ENCODE measurements at places on chromosomes 12 and 14.

GRCh38 chr14:79573486-79573885 is 637.8 kb downstream of the DIO2 start:
- DNase-seq = peak; percentile 53

GRCh38 chr12:117878605-117879004 is 90.2 kb downstream of the KSR2 start:
- no peak for DNase-seq

- DNase-seq = no peak
These were observed 110.6 kb downstream of the TTC8 start for GRCh38 chr14:88935083-88935482.

- DNase-seq = no peak
These were observed 35.3 kb downstream of the PRKD1 start for GRCh38 chr14:29892327-29892726.

GRCh38 chr12:130934753-130935152 is 19.0 kb upstream of the ADGRD1 start:
- no peak for DNase-seq

DNA sequence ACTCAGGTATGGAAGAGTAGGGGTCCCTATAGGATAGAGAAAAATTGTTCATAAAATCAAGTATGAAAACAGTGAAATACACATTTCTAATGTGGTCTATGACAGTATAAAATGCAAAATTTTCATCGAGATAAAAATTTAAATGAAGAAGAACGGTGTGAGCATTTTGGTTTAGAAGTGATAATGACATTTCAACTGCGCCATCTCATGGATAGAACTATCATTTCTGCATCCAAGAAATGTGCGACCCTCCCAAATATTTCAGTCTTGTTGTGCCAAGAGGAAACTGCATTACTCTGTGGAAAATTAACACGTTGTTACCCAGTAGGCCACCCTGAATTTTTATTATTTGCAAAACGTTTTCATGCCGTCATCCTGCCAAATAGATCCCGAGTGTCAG is 108.8 kb downstream of the CRACR2A start:
- no peak for DNase-seq

- no peak for DNase-seq
These were observed 185.8 kb downstream of the SLC15A4 start for GRCh38 chr12:128637642-128638606.

DNA sequence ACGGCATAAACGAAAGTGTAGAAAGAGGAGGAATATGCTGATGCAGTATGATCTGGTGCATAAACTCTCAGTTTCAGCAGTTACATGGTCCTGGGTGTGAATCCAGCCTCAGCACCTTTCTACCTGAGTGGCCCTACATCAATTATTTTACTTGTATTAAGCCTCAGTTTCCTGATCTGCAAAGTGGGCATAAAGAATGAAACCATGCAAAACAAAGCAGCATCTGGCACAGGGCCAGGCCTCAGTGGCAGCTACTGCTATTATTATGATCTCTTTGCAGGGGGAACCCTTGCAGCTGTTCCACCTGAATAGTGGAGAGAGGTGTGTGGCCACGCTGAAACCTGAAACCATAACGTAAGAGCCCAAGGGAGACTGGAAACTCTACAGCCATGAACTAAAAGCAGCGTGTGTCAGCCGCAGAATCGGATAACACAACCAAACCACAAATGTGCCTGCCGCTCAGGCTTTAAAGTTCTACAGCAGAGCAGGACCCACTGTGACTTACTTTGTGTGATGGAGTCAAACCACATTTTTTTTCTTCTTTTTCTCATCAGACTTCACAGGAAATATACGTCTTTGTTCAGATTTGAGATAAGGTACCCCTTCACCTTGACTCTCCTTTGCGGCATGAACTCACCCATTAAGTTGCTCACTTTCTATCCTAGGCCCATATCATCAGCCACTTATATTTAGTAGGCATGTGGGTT is 29.2 kb upstream of the FOS start:
- DNase-seq = peak; percentile 92

- peak; percentile 67 for DNase-seq
These were observed 85.4 kb downstream of the PTCSC3 start for GRCh38 chr14:36091096-36091495.

GRCh38 chr12:124401704-124402221 is 106.9 kb downstream of the RFLNA start:
- no peak for DNase-seq

DNA sequence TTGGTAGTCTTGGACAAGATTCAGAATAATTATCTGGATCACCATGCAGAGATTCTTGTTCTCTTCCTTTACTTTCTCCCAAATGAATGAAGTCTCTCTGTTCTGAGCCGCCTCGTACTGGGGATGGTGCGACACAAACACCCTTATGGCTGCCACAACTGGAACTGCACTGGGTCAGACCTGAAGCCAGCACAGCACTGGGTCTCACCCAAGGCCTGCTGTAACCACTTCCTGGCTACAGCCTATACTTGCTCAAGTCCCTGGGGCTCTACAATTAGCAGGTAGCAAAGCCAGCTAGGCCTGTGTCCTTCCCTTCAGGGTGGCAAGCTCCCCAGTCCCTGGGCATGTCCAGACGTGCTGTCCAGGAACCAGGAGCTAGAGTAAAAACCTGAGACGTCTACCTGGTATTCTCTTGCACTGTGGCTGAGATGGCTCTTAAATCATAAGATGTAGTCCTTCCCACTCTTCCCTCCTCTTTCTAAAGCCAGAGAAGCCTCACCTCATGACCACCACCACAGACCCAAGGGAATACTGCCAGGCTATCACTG is 27.6 kb downstream of the IFNG start:
- DNase-seq = no peak

DNA sequence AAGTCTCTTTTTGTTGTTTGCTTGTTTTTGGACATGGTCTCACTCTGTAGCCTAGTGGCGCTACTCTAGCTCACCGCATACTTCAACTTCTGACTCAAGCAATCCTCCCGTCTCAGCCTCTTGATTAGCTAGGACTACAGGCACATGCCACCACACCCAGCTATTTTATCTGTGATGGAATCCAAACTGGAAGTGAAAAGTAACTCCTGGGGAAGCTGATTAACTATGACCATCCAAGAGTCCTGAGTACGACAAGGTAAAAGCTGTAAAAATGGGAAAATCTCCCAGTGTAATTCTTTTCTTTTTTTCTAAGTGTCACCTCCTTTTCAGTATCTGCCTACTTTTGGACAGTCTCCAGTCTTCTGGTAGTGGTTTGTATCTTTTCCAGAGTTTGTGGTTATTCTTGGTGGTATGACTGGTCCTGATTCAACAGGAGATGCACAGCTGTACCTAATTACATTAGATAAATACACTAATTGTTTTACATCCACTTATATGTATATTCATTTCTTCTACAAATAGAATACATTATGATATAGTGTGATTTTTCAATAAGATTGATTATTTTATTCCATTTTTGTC is 97.8 kb downstream of the SLC6A15 start:
- DNase-seq = no peak

DNA sequence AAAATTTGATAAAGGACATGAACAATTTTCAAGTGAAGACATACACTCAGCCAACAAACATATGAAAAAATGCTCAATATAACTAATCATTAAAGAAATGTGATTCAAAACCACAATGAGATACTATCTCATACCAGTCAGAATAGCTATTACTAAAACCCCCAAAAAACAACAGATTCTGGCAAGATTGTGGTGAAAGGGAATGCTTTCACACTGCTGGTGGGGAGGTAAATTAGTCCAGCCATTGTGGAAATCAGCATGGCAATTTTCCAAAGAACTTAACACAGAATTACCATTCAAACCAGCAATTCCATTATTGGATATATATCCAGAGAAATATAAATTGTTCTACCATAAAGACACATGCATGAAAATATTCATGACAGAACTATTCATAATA is 18.7 kb upstream of the TAS2R14 start:
- no peak for DNase-seq

GRCh38 chr14:62253171-62253570 is 491.0 kb downstream of the SNAPC1 start:
- no peak for DNase-seq

DNA sequence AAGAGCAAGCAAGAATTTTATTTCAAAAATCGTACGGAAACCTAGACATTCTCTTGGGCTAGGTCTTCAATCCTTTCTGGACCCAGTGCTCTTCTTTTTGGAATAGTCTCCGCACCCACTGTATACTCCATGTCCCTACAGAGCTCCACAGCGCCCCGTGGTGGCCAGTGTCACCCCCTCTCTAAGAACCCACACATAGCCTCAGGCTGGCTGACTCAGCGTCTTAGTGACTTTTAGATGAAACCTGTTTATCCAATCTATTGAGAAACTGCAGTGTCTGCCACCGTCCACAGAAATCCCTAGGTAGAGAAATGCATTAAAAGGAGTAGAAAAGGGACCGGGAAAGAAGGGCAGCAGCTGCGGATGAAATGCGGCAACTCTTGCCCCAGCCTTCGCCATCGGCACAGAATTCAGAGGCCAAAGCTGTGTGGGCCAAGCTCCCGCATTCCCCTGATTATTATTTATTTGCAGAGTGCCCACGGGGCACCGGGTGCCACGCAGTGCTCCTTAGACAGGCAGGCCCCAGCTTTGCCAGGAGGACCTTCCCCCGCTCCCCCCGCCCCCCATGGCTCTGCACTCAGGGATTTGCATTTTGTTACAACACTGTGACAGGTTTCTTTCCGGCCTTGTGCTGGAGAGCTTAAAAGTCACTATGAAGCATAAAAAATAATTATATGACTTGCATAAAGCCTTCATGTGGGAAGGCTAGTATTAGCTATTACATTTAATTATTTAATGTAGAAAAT is 170.1 kb upstream of the FKBP4 start:
- no peak for DNase-seq

- no peak for DNase-seq
These were observed 15.3 kb downstream of the TNFAIP2 start for GRCh38 chr14:103138301-103139131.

- no peak for DNase-seq
These were observed 97.9 kb upstream of the BBS10 start for GRCh38 chr12:76446090-76446489.

DNA sequence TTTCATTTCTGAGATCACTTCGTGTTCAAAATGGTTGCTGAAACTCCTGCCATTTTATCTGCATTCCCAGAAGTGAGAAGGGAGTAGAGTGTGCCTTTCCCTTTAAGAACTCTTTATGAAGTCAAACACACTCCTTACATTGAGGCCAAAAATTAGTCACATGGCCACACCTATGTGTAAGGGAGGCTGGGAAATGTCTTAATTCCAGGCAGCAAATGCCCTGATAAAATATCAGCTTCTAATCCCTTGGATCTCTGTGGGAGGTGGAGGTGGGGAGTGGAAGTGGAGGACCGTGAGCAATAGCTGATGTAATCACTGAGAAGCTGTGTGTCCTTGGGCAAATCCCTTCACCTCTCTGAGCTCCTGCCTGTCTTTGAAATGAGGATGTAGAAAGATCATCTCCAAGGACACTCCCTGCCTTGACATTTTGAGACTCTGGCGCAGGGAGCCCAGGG is 22.7 kb upstream of the ANKRD9 start:
- DNase-seq = no peak

DNA sequence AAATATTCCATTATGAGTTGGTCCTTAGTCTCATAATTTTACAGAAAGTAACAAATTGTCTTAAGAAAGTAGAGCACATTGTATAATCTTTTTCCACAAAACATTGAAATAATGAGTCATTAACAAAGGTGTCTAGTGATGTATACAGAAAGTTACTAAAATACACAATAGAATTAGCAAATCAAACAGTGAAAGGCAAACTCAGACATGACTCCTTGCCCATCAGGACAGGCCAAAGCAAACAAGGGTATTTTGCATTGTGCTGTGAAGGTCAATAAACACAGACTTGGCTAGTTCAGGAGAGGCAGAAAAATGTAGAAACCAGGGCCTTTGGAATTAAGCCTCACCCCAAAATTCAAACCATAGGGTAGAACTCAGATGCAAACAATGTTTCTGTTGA is 37.3 kb downstream of the SIX4 start:
- DNase-seq = no peak

GRCh38 chr12:65881965-65882413 is 57.7 kb downstream of the HMGA2 start:
- no peak for DNase-seq

GRCh38 chr14:97393244-97393643 is 596.1 kb downstream of the VRK1 start:
- DNase-seq = no peak

GRCh38 chr12:66302827-66303169 is 505 bp downstream of the HELB start:
- DNase-seq = no peak

- peak; percentile 56 for DNase-seq
These were observed 29.6 kb downstream of the SMUG1 start for GRCh38 chr12:54159140-54159539.

DNA sequence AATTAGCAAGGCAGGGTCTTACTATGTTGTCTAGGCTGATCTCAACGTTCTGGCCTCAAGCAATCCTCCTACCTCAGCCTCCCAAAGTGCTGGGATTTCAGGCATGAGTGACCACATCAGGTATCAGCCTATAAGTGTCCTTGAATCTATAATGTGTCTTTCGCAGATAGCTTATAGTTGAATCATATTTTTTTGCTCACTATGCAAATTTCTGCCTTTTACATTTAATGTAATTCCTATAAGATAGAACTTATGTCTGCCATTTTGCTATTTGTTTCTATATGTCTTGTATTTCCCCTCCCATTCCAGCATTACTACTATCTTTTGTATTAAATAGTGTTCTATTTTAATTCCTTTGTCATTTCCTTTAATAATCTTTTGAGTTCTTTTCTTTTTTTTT is 10.5 kb upstream of the ATF7 start:
- DNase-seq = no peak

- no peak for DNase-seq
These were observed 1166.3 kb downstream of the GALC start for GRCh38 chr14:86826661-86827060.

DNA sequence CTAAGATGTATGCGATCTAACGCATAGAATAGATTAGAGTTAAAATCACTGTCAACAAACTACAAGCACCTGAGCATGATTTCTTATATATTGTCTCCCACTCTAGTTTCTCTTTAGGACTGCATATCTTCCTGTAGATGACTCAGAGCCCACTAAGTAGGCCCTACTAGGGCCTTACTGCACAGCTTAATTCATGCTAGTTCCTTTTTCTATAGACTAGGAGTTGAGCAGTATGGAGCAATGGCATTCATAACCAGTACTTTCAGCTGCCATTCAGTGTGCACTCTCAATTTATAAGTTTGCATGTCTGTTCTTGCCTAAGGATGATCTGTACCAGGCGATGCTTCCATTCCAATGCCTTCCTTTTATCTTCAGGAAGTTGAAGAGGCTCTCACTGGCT is 103.5 kb downstream of the METTL25 start:
- DNase-seq = no peak

GRCh38 chr12:124474709-124475108 is 92.7 kb downstream of the NCOR2 start:
- DNase-seq = no peak

- no peak for DNase-seq
These were observed 134.8 kb downstream of the CCDC59 start for GRCh38 chr12:82223426-82223825.
